ENCODE measurements at places on chromosomes 2 and 18. TPM values are rescaled to one million over a fixed set of nuclear protein-coding genes. Genes with fewer than 3 reads are reported as not detected.
A peak's percentile ranks its signal among the peaks of the same experiment; 100 is the strongest.

ABCG8 gene
- total RNA-seq = not detected

EPAS1 gene
- total RNA-seq = 397 TPM

DNA sequence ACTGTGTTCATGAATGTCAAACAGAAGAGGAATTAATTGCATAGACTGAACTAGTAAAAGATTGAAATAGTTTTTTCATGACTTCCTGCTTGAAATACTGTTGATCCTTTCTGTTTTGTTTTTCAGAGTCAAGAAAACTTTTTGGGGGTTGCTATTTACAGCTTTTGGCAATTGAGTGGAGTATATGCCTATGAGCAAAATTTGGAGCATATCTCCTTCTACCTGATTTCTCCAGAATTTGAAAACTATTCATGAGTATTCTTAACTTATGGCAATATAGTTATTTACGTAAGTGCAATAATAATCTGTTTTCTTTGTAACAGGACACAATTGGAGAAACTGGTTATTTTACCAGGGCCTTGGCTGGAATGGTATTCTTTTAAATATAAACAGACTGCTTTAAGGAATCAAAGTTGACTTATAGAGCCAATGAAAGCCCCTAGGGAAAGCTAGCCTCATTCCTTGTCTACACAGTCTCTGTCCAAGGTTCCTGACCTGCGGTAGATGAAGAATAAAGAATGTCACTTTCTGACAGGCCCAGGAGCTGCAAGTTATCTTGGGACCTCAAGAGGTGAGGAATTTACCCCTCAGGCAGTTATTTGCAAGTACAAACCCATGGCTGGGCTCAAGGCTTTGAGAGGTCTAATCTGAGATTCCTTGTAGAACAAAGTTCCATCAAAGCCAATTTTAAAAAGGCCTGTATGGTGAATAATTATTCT lies 193.5 kb upstream of the NDUFV2 start:
- no peak for DNase-seq
- no peaks in the 10 kb centered on the region for H3K4me1 ChIP-seq
- H3K4me3 ChIP-seq = no peak overlapping the region
- no peak overlapping the region for H3K27ac ChIP-seq

DNA sequence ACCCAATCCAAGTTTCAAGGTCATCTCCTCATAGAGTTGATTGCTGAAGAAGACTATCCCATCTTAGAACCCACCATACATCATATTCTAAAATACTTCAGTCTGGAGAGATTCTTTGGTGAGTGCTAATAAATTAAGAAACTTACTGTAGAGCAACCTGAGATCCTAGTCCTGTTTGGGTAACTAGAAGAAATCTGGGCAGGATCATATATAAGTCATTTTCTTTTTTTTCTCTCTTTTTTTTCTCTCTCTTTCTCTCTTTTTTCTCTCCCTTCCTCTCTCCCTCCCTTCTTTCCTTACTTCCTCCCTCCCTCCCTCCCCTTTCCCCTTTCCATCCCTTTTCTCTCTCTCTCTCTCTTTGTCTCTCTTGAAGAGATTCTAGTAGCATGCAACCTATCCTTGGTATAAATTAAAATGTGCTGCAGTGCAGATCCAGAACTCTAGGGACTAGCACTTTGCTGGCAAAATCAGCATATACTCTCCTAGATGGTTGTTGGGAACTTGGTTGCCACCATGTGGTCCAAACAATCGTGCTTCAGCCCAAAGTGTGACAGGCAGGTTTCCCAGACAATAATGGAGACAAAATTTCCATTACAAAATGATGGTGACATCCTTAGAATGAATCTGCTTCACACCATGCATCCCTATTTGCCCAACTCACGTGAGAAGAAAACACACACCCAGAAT lies 399.4 kb upstream of the CELF4 start:
- H3K4me3 ChIP-seq = no peak overlapping the region
- no peaks in the 10 kb centered on the region for H3K27me3 ChIP-seq
- DNase-seq = no peak

DNA sequence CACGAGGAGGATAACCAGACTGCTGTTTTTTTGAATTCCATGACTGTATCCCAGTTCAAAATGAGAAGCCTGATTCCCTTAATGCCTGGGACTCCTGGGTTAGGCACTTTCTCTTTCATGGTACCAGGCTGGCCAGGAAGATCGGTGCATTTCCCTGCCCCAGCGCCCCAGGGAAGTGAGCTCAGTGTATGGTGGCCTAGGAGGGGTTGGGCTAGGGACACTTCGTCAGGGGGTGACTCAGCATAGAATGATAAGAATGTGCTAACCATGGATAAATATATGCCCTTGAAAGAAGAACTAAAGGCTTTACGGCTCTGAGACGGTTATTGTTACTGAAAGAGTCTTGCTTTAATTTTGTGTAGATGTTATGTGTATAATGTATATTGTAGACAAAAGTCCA lies 27.5 kb upstream of the FAM237A start:
- H3K36me3 ChIP-seq = no peaks in the 10 kb centered on the region
- H3K27me3 ChIP-seq = no peaks in the 10 kb centered on the region
- H3K4me3 ChIP-seq = no peak overlapping the region

DNA sequence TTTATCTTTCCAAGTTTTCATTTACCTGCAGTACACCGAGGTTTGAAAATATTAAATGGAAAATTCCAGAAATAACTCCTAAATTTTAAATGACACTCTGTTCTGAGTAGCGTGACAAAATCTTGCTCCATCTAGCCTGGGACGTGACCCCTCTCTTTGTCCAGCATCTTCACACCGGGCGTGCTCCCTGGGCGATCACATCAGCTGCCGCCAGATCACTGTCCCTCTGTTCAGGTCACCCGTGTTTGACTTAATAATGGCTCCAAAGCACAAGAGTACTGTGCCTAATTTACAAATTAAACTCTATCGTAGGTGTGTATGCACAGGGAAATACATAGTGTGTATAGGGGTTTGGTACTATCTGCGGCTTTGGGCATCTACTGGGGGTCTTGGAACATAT lies 6.1 kb upstream of the TMEM185B start:
- H3K27ac ChIP-seq = no peak overlapping the region
- no peaks in the 10 kb centered on the region for H3K4me1 ChIP-seq
- H3K27me3 ChIP-seq = no peaks in the 10 kb centered on the region
- H3K4me3 ChIP-seq = no peak overlapping the region
- no peak for DNase-seq
- H3K36me3 ChIP-seq = no peaks in the 10 kb centered on the region

ANKRD23 gene
- total RNA-seq = 2.4 TPM

GRCh38 chr18:53148123-53148522 lies 808.1 kb downstream of the DCC start:
- no peaks in the 10 kb centered on the region for H3K27me3 ChIP-seq
- no peak overlapping the region for H3K4me3 ChIP-seq
- H3K36me3 ChIP-seq = no peaks in the 10 kb centered on the region
- no peaks in the 10 kb centered on the region for H3K4me1 ChIP-seq
- no peak for DNase-seq
- no peak overlapping the region for H3K27ac ChIP-seq

PTPN4 gene
- total RNA-seq = 29.6 TPM

GRCh38 chr2:195279840-195280427 lies 377.1 kb upstream of the SLC39A10 start:
- no peak for DNase-seq
- no peaks in the 10 kb centered on the region for H3K4me1 ChIP-seq
- H3K27ac ChIP-seq = no peak overlapping the region
- H3K36me3 ChIP-seq = no peaks in the 10 kb centered on the region
- no peak overlapping the region for H3K4me3 ChIP-seq

SCYGR7 gene
- not detected for total RNA-seq

DNA sequence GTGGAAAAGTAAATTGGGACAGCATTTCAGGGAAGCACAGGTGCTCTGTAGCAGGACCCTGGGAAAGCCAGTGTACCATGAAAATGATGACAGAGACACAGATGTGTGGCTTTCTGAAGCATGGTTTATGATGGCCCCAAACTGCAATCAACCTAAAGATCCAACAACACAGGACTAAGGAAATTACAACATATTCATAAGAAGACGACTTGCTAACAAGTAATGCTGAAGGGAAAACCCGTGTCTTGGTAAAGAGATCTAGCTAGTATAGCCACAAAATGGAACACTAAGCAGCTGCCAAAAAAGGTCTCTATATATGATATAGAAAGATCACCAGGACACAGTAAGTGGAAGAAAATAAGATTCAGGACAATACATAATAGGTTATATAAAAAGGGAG lies 53.2 kb downstream of the UXS1 start:
- no peaks in the 10 kb centered on the region for H3K36me3 ChIP-seq
- no peaks in the 10 kb centered on the region for H3K27me3 ChIP-seq
- peaks cover 7% of the 10 kb centered on the region for H3K4me1 ChIP-seq
- peak; percentile 58 for DNase-seq

PPP4R1 gene
- 168 TPM for total RNA-seq

DNA sequence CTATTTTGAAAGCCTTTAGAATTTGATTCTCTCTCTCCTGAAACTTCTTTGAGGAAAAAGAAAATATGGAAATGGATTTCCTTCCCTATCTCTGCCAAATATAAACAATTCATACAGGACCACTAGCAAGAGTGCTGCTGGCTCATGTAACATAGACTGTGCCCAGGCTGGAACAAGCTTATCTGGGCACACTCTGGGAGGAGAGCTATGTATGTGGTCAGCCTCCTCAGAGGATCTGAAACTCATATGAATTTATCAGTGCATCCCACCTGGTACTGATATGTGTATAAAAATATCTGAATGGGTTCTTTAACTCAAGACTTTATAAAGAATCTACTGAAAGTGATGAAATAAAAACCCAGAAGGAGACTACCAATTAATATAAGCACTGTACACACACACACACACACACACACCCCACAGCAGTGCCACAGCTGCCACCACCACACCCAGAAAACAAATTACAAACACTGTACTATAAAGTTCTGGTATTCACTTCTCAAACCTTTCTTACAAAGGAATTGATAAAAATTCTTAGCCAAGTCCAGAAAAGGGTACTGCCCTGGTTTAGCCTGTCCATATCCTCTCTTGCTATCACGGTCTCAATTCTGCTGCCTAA lies 115.6 kb downstream of the IRS1 start:
- H3K27me3 ChIP-seq = no peaks in the 10 kb centered on the region
- H3K36me3 ChIP-seq = no peaks in the 10 kb centered on the region
- DNase-seq = no peak
- H3K4me3 ChIP-seq = no peak overlapping the region
- no peaks in the 10 kb centered on the region for H3K4me1 ChIP-seq

DNA sequence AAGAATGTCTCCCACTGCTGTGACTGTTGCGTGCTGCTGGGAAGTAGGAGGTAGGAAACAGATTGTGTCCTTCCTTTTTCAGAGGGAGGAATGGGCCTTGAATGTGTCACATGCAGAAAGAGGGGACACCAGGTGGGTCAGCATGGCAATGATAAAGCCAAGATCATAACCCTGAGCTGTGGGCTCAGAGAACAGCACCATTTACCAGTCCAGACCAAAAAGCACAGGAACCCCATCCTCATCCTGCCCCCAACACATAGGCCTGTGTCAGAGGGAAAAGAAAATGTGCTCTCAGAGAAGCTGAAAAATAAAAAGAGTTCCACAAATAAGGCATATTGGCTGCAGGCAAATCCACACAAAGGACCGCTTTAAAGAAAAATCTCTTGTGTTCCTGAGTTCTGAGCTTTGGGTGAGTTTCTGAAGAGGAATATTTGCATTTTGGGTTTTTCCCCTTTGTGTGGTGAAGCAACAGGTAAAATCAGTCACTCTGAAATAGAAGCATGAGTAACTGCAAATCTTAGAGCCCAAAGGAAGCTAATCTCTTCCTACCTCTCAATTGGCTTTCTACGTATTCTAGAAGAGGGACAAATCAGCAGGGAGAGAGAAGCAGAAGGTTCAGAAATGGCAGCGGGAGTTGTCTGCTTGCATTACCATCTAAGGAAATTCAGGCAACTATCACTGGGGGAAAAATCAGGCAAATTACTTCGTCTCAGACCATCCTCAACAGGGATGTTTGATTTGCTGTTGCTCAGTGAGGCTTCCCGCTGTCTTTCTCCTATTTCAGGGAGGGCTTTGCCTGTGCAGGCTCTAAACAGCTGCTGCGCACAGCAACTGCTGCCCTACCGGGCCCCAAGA lies 106.8 kb downstream of the BCL11A start:
- no peak overlapping the region for H3K27ac ChIP-seq
- no peak overlapping the region for H3K4me3 ChIP-seq
- H3K27me3 ChIP-seq = no peaks in the 10 kb centered on the region
- H3K4me1 ChIP-seq = no peaks in the 10 kb centered on the region

GRCh38 chr18:46623541-46623940 lies 33.5 kb downstream of the LOXHD1 start:
- no peak overlapping the region for H3K4me3 ChIP-seq
- peaks cover 7% of the 10 kb centered on the region for H3K4me1 ChIP-seq
- H3K27me3 ChIP-seq = no peaks in the 10 kb centered on the region
- DNase-seq = peak; percentile 12

GRCh38 chr18:27428716-27429475 lies 243.8 kb upstream of the CHST9 start:
- H3K27ac ChIP-seq = no peak overlapping the region
- DNase-seq = no peak
- no peak overlapping the region for H3K4me3 ChIP-seq
- no peaks in the 10 kb centered on the region for H3K4me1 ChIP-seq
- no peaks in the 10 kb centered on the region for H3K27me3 ChIP-seq

- no peak overlapping the region for H3K4me3 ChIP-seq
- no peaks in the 10 kb centered on the region for H3K36me3 ChIP-seq
- no peaks in the 10 kb centered on the region for H3K27me3 ChIP-seq
- no peak for DNase-seq
- no peak overlapping the region for H3K27ac ChIP-seq
- H3K4me1 ChIP-seq = no peaks in the 10 kb centered on the region
Measured at GRCh38 chr18:46891742-46892214, 25.5 kb downstream of the PIAS2 start.

DNA sequence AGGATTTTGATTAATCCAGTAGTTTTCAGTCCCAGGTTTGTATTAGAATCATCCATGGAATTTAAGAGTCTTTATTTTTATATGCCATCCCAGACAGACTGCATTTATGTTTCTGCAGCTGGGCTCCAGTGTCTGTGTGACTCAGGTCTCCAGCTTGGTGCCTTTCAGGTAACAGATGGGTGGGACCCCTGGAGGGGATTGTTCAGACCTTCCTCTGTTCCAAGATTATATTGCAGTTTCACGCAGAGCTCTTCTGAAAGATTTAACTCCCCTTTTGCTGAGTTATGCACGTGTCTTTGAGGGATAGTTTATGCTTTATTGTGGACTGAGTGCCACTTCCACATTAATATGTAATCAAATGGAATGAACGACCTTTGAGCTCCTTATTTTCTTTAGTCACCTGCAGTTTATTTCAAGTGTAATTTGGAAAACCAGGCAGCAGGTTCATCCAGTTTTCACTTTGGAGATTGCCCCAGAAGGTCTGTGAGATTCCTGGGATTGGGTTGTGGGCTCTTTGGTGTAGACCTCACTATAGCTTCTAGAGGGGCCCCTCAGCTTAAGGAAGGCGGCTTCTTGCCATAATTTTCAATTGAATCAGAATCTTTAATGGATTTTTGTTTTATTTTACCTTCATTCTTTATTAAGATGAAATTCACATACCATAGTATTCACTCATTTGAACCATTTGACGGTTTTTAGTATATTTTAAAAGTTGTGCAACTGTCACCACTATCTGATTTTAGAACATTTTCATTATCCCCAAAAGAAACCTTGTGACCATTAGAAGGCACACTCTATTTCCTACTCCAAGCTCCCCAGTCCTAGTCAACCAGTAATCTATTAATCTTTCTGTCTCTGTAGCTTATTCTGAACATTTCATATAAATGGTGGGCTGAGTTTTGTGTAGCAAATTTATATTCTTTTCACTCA lies 135.0 kb downstream of the WDSUB1 start:
- H3K4me3 ChIP-seq = no peak overlapping the region
- DNase-seq = no peak
- peaks cover 16% of the 10 kb centered on the region for H3K36me3 ChIP-seq
- H3K27ac ChIP-seq = no peak overlapping the region
- peaks cover 45% of the 10 kb centered on the region for H3K4me1 ChIP-seq
- H3K27me3 ChIP-seq = no peaks in the 10 kb centered on the region

- H3K4me1 ChIP-seq = no peaks in the 10 kb centered on the region
- no peak overlapping the region for H3K27ac ChIP-seq
- no peak overlapping the region for H3K4me3 ChIP-seq
- no peaks in the 10 kb centered on the region for H3K36me3 ChIP-seq
- no peaks in the 10 kb centered on the region for H3K27me3 ChIP-seq
Measured at GRCh38 chr2:61357681-61358080, 113.2 kb downstream of the USP34 start.
